ENCODE measurements at places on chromosomes 6 and 20.

DNA sequence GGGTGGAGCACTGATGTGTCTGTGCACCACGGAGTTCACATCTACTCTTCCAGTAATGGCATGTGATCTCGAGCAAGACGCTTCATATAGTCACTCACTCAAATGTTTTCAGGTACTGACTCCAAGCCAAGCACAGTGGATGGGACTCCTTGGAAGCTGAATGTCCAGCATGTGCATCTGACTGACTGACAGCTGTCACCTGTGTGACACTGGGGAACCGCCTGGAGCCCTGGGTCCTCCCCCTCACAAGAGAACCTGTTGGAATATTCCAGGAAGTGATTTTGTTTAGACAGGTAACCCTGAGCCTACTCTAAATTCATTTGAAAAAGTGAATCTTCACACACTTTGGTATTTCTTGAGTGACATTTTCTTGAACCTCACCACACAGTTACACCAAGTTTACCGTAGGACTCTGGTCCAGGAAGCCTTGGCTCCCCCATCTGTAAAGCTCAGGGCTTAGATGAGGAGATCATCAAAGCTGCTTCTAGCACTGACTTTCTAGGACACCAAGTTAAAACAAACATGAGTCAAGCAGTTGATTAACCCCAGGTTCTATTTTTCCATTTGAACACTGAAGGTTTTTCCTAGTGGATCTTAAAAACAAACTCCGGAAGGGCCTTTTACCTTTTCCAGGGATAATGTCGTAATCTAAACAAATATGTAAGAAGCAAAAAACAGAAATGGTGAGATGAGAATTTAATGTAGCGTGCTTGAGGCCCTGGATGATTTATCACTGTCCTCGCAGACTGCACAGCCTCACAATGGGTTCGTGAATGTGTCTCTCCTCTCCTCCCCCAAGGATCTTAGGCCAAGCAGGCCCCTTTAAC, 50.1 kb downstream of the EDN3 start:
- DNase-seq = no peak

- DNase-seq = no peak
Observed at GRCh38 chr20:62228982-62229545, 9.0 kb upstream of the HRH3 start.

DNA sequence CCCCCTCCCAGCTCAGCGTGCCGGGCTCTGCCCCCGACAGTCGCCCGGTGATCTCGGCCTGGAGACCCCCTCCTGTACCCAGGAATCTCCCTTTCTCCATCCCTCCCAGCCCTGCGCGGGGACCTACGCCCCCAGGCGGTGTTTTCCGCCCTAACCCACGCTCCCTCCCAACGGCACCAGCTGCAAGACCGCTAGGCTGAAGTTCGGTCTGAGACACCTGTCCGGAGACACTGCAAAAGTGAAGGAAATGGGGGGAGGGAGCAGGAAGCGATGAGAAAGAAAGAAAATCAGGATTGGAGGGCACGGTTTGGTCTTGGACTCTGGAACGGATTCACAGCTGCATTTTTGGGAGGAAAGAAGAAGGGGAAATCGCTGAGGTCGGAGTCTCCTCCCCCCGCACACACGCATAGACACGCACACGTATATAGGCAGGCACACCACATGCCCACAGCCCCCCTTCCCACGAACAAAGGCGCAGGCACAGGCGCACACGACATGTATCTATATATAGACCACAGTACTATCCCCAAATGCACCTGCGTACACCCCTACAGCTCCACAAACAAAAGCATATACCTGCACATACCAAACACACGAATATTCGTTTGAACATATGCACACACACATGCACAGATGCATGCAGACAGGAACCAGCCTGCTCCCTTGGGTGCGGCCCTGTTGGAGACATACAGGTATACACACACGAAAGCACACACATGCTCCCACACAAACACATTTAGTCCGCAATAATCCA, 1.0 kb downstream of the SLC32A1 start:
- no peak for DNase-seq

GRCh38 chr20:64010711-64011237, 25.2 kb upstream of the C20orf204 start:
- no peak for DNase-seq

- no peak for DNase-seq
Observed at GRCh38 chr6:2725999-2726567, 24.6 kb downstream of the MYLK4 start.

DNA sequence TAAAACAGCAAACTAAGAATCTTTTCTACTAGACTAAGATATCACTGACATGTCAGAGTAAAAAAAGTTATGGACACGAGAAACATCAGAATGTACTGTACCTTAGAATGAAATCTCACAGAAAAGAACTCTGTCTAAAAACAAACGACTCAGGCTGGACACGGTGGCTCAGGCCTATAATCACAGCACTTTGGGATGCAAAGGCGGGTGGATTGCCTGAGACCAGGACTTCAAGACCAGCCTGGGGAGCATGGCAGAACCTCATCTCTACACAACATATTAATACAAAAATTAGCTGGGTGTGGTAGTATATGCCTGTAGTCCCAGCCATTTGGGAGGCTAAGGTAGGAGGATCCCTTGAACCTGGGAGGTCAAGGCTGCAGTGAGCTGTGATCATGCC, 122.6 kb downstream of the PRND start:
- DNase-seq = no peak

- DNase-seq = no peak
Observed at GRCh38 chr6:146426516-146426915, 117.1 kb upstream of the RAB32 start.

GRCh38 chr6:140372064-140372463, 997.6 kb upstream of the CITED2 start:
- no peak for DNase-seq

- no peak for DNase-seq
Observed at GRCh38 chr6:111070105-111071005, 16.9 kb upstream of the SLC16A10 start.

DNA sequence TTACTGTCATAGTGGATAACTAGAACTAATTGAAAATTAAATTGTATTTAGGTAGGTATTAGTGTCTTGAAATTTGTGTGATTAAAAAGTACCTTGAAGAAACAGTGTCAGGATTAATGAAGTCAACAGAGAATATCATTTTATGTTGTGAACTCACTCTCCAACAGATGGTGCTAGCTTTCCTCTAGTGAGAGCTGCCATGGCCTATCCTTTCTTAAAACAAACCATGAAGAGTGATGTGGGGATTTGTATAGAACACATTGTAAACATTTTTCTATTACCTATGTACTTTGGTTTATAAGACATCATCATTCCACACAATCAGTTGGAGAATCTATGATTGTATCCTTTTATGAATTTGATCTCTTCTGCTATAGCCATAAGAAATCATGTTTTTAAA, 4.8 kb upstream of the SRSF12 start:
- DNase-seq = no peak
